ENCODE measurements at places on chromosomes 4 and X. TPM values are rescaled to one million over a fixed set of nuclear protein-coding genes. Genes with fewer than 3 reads are reported as not detected.

- DNase-seq, result no peak
These were observed 22.5 kb upstream of the GLRA2 start for GRCh38 chrX:14506866-14507265.

CXorf49 gene
- total RNA-seq, result not detected

DNA sequence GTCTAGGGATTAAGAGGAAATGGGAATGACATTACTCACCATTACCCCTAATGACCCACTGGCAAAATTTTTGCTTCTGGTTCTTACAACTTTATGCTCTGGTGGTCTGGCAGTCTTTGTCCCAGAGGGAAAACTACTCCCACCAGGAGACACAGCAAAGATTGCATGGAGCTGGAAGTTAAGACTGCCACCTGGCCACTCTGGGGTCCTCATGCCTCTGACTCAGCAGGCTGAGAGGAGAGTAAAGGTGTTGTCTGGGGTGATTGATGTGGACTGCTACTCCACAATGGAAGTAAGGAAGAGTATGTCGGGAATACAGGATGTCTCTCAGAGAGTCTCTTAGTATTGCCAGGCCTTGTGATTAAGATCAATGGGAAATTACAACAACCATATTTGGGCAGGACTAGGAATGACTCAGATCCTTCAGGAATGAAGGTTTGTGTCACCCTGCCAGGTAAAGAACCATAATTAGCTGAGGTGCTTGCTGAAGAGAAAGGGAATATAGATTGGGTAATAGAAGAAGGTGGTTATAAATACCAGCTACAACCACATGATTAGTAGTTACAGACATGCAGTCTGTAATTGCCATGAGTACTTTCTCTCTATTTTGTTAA, 215.5 kb downstream of the GPAT3 start:
- no peak for DNase-seq

DNA sequence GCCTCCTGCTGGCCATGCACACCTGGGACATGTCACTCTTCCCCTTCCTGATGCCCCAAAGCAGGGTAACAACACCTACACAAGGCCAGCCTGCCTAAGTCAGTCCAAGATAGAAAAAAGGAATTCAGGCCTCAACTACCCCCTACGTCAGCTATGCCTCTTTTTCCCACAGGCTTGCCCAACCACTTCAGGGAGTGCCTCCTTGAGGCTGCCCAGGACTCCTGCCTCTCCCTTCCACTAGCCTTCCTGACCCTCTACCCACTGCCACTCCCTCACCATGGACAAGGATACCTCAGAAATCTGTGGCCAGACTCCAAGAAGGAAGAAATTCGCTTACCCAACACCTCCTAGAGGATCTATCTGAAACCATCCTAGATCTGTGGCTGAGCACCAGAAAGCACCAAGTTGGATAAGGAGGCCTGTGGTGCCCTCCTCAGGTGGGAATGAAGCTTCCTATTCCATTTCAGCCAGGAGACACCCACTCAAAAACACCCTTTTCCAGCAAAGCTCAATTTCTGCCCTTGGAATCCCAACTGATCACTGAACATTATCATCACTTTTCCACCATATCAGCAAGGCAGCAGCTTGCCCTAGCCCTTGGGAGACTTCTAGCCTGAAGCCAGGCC, 1.8 kb downstream of the KDM5C start:
- DNase-seq, result no peak

- no peak for DNase-seq
These were observed 42.9 kb upstream of the INTS6L start for GRCh38 chrX:135477576-135477975.

PRSS12 gene
- 43.5 TPM for total RNA-seq

- DNase-seq, result no peak
These were observed 695 bp downstream of the MTM1 start for GRCh38 chrX:150569155-150569477.

DNA sequence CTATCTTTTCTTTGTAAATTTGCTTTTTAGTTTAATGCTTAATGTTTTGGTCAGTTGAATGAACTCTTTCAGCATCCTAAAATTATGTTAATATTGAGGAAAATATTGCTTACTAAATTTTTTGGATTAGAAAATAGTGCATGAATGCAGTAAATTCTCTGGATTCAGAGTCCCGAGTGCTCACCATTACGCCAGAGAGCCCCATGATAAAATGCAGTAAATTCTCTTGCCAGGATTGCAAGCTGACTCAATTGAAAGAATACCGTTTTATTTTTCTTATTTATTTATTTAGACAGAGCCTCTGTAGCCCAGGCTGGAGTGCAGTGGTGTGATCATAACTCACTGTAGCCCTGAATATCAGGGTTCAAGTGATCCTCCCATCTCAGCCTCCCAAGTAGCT, 60.9 kb upstream of the ENPEP start:
- no peak for DNase-seq

F8A1 gene
- 14.7 TPM for total RNA-seq

CAPN6 gene
- 88.2 TPM for total RNA-seq

XG gene
- 1.3 TPM for total RNA-seq

- no peak for DNase-seq
These were observed 41.5 kb downstream of the CBLL2 start for GRCh38 chrX:22314211-22314610.

HSD17B11 gene
- 18.7 TPM for total RNA-seq

SCD5 gene
- 25.7 TPM for total RNA-seq

DCAF16 gene
- total RNA-seq, result 91.0 TPM

SPIN2A gene
- total RNA-seq, result 5.3 TPM

SMIM10L2A gene
- total RNA-seq, result 7.8 TPM
